T-helper 9 cell (primary cell): ENCODE measurements at places on chromosomes 12 and 14.

DNA sequence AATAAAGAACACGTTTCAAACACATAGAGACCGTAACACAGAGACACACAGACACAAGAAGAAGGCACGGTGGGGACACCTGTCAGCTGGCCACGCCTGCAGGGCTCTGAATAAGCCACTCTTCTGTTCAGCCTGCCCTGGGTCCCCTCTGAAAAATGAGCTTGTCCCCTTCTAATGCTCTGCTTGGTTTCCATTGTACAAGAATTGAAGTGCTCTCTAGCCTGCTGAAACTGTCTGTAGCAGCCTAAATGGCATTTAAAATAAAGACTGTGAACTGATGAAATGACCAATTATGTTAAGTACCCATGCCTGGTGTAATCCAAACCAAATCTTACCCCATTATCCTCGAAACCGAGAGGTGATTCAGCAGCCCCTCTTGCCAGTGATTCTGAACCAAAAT, 139.8 kb downstream of the FOXN3 start:
- no peak for DNase-seq

GRCh38 chr12:55362675-55363074, at the start of gene OR6C75:
OR6C75 (plus strand) TSS chr12:55362975; CDS start chr12:55365111, 2,136 bp downstream.
- no peak for DNase-seq

GRCh38 chr12:68403711-68404110, 71.5 kb upstream of the MDM1 start:
- no peak for DNase-seq

- no peak for DNase-seq
Measured at GRCh38 chr14:29454026-29454693, 473.5 kb downstream of the PRKD1 start.

DNA sequence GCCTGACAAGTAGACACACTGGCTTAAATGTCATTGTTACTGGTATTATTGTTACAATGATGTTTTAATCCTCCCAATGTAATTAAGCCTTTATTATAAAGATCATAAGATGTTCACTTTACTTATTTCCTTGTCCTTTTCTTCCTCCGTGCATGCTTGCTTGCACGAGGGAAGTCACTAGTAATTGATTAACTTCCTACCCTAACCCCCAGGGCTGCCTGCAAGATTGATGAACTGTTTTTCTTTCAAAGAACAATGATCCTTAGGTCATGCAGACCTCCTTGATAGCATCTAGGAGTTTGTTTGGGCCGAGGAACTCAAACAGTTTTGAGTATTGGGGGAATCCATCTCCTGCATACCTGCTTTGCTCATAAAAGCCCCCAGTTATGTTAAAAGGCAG, 43.0 kb downstream of the GLRX5 start:
- no peak for DNase-seq

GRCh38 chr14:60651086-60651795, 2.0 kb upstream of the SIX1 start:
- no peak for DNase-seq

DNA sequence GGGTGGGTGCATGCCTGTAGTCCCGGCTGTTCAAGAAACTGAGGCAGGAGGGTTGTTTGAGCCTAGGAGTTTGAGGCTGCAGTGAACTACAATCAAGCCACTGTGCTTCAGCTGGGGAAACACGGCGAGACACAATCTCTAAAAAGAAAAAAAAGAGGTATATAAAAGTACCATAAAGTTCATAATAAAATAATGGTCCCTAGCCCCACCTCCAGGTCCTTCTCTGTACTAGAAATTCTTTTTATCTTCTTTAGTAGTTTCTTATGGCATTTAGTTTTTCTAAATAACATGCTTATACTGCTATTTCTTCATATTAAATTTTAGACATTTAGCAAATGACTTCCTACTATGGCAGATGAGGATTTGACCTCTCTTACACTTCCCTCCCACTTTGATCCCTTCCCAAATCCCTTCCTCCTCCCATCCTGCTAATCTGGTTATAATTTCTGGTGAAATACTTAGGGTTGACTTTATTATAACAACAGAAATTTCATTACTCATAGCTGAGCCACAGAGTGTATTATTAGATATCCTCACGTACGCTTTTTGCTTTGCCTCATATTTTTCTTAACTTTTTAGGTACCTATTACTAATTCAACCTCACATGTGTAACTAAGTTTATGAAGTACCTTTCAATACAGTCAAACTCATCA, 94.7 kb downstream of the SLC41A2 start:
- DNase-seq = no peak

- DNase-seq = no peak
Measured at GRCh38 chr14:55625481-55625880, 45.5 kb downstream of the KTN1 start.

DNA sequence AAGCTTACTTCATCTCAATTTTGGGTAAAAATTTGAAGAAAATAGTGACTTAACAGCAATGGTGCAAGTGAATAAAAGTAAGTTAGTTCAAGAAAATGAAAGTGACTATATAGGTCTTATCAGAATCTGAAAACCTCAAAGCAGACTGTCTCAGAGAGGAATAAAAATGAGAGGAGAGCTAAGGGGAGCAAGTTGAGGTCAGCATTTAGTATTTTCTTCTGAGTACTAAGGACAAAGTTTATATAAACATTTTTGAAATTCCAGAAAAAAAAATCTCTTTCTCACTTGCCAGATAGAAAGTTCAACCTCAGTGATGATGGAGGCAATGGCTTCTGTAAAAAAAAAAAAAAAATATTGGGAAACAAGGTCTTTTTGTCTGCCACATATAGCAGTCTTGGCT, 414.1 kb downstream of the NPAS3 start:
- DNase-seq = no peak

GRCh38 chr12:120249875-120250795, 15.4 kb downstream of the PXN start:
- no peak for DNase-seq

DNA sequence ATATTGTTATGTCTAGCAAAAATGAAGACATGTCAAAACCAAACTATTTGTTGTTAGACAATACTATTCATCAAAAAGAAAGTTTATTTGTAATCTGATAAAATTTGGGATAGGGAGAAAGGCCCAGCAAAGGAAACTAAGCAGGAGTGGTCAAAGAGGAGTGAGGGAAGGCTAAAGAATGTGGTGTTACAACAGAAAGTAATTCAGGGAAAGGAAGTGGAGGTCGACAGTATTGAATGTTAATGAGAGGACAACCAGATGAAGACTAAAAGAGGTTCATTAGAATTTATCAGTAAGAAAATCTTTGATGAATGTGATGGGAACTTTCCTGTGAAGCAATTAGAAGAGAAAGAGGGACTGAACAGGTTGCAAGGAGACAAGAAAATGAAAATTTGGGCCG, 33.9 kb downstream of the PLCZ1 start:
- DNase-seq = no peak

DNA sequence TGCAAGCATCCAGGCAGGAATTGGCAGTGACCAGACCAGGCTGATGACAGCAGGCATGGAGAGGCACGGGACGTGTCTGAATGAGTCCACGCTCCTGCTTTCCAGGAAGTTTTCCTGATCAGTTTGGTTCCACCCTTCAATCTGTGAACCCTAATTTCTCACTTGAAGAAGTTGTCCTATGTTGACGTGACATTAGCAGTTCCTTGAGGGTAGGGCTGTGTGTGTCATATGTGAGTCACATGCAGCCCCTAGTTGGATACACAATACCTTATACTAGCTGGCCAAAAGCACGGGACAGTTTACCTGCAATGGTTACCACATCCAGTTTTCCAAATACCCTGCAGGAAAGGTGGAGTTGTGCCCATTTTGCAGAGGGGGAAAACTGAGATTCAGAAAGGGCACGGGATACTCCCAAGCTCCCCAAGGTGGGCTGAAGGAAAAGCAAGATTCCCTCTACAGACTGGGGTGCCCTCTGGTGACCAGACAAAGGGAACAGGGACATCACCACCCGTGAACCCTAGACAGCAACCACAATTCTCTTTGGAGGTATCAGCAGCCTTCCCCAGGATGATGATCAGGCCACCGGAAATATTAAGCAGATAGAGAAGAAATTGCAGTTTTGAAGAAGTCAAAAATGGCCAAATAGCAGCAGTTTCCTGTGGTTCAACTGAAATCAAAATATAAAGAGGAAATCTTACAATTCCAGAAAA, 194.5 kb downstream of the PHETA1 start:
- DNase-seq = no peak

GRCh38 chr12:121697093-121697698, 15.4 kb upstream of the TMEM120B start:
- no peak for DNase-seq

GRCh38 chr12:106429043-106429552, 71.5 kb downstream of the POLR3B start:
- DNase-seq = no peak

DNA sequence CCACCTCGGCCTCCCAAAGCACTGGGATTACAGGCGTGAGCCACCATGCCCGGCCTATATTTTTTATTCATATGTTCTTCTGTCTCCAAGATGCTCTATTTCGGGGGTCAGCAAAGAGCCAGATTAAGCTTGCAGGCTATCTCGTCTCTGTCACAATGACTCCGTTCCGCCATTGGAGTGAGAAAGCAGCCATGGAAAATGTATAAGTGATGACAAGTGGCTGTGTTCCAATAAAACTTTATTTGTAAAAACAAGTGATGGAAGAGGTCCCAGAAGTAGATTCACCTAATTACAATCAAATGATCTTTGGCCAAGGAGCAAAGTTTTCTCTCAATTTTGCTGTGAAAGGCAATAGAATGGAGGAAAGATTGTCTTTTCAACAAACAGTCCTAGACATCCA, 342.6 kb downstream of the MED13L start:
- no peak for DNase-seq

- DNase-seq = peak; percentile 15
Measured at GRCh38 chr12:98424726-98425401, 90.5 kb upstream of the TMPO start.

DNA sequence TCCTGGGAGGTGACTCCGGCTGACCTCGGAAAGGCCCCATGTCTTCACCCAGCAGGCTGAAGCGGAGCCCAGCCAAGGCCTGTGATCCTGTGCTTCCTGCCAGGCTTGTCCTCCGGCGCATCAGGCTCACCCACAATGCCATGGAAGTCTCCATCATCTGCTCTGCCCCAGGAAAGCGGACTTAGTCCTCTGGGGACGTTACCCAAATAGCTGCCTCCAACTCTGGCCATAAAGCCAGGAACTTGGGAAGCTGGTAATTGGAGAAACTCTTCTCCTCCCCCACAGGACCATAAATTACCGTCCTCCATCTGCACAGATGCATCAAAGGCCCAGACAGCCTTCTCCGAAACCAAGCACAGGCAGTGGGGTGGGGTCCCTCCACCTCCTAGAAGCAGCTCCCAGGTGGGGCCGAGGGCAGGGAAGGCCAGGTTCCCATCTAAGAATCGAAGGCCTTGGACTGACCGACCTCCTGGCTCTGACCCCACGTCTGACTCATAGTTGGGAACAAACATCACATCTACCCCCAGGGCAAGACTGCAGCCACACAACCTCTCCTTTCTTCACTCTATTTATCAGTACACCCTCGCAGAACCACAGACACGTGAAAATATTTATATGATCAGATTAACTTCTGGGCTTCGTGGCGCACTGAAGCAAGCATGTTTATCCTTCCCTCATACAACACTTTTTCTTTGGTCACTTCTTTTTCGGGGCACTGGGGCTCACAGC, 56.4 kb downstream of the PITPNM2 start:
- DNase-seq = no peak

GRCh38 chr12:26001530-26001929, 43.0 kb downstream of the RASSF8 start:
- no peak for DNase-seq

DNA sequence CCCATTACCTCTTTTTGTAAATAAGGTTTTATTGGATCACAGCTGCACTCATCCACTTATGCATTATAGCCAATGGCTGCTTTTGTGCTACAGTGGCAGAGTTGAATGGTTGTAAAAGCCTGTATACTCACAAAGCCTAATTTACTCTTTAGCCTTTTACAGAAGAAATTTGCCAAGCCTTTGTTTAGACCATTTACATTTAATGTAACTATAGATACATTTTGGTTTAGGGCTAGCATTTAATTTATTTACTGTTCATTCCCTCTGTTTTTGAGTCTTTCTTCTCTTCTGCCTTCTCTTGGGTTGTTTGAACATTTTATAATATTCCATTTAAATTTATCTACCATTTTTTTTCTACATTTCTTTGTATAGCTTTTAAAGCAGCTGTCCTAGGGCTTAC, 217.1 kb upstream of the AMIGO2 start:
- DNase-seq = no peak

DNA sequence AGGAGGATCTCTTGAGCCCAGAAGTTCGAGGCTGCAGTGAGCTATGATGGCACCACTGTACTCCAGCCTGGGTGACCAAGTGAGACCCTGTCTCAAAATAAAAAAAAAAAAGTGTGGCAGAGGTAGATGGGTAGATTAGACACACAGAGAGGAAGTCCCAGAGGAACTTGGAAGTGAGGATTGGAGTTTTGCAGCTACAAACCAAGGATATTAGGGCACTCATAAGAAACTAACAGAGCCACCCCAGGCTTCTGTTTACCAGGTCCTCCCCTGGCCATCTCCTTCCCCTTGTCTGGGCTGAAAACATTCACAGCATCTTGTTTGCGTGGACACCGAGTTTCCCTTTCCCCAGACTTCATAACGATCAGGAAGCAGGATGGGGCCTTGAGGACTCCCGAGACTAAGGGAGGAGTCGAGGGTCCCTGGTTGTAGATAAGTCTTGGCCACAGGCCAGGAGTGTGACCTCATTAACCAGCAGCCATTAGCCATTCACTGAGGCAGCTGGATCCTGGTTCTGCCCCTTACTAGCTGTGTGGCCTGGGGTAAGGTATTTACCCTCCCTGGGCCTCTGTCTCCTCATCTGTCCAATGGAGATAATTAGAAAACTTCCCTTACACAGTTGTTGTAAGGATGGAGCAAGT, 2.1 kb downstream of the MAP1LC3B2 start:
- no peak for DNase-seq

- DNase-seq = no peak
Measured at GRCh38 chr14:33968722-33969121, 17.8 kb upstream of the EGLN3 start.

DNA sequence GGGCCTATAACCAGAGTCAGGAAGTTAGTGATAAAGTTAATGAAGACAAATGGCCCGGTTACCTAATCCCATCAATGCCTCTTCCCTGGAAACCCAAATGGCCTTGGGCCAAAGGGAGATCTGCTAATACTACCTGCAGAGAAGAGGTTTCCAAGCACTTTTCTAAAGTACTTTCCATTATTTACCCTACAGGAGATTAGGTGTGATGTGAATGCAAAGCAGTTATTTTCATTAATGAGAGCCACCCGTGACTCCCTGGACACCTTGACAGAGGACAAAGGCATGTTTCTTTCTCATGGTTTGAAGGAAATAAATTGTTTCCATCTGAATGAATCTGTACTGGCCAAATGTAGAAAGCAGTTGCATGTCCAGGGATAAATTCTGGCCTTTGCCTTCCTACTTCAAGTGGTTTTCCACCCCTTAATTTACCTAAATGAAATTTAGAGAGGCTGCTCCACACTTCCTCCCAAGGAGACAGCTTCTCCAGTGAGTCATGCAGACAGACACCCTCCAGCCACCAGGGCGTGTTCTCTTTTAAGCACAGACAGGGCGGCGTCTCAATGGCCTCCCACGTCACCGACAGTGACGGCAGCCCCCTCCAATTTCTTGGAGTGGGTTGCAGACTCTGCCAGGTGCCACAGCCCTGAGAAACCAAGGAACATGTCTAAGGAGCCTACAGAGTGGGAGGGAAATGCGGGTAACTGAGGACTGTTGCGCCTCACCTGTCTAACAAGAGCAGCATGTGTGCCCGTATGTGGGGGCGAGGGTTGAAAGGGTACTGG, 43.9 kb upstream of the GNPNAT1 start:
- no peak for DNase-seq
